Motor neuron (in vitro differentiated cells): ENCODE measurements at places on chromosomes 2 and 18.

- ATAC-seq, result no peak
Observed at GRCh38 chr2:145939949-145940348, 1420.0 kb upstream of the ZEB2 start.

DNA sequence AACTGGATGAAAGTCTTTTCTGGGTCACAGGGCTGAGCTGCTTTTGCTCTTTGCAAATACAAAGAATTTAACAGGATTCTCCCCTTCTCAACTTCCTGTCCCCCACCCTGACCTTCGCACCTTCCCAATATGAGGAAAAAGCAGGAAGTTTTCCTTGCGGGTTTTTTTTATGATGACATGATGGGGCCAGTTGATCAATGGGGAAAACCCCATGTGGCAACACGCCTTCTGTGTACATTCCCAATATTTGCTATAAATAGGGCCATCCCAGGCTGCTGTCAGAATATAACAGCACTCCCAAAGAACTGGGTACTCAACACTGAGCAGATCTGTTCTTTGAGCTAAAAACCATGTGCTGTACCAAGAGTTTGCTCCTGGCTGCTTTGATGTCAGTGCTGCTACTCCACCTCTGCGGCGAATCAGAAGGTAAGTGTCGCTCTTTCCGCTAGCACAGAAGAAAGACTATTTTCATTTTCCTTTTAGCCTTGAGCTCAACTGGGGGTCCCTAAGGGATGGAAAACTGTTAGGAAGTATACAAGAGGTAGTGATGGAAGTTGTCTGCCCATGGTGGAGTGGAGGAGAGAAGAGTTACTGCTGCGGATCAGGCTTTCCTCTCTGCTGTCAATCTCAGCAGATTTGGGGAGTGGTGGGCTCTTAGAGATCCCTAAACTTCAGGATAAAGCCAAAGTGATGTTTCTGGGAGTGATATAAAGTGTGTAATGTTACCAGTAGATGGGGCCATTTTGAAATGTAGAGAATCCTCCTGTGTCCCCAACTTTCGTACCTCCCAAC, at the start of gene CCL20:
TSS of gene CCL20 (plus strand) at position 281 of the 792 bp plus-strand sequence. CDS start at position 351, 70 bp downstream.
- ATAC-seq, result no peak

DNA sequence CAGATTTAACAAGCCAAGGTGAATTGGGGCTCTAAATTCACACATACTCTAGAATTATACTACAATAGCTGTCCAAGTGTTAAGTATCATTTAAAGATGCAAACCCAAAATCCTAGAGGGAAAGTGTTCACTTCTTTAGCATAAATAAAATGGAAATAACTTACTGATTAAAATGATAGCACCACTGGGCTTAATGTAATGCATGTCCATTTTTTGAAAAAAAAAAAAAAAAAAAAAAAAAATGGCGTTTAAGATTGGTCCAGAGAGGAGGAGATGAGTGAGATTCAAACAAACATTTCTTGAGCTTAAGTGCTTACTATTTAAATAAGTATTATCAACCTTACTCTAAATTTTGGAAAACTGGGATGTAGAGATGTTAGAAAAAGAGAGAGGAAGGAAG, 251.5 kb upstream of the CWC22 start:
- ATAC-seq, result no peak

DNA sequence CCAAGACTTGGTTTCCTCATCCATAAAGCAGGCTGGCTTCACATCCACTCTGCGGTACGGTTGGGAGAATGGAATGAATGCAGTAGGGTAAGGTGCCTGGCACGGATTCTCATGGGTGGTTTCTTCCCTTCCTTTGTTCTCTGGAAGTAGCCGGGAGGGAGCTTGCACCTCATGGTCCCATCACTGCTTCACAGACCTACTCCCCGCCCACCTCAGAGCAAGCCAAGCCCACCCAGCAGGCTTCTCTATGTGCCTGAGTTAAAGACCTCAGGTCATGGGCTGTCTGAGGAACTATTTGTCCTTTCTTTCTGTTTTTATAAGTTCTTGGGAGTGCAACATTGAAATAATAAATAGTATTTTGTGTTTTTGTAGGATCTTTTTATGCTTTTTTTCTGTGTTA, 3.5 kb downstream of the DCDC2C start:
- ATAC-seq, result no peak

GRCh38 chr2:232894746-232895145, 24.7 kb downstream of the SNORC start:
- no peak for ATAC-seq

- no peak for ATAC-seq
Observed at GRCh38 chr18:44871771-44872170, 191.1 kb downstream of the SETBP1 start.

DNA sequence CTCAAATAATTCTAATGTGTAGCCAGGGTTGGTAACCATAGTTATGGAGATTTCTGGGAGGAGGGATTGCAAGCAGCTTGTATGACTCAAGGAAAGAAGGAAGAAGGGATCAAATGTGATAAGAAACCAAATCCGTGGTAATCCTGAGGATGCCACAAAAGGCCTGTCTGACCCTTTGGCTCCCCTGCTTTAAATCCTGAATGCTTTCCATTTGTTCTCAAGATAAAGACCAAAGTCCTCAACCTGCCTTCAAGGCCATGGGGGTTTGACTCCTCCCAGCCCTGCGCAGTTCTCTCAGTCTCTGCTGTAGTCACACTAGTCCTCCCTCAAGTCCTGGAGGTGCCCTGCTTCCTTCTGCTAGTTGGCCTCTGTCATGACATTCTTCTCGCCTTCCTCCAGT, 74.0 kb downstream of the SUMO1 start:
- no peak for ATAC-seq

DNA sequence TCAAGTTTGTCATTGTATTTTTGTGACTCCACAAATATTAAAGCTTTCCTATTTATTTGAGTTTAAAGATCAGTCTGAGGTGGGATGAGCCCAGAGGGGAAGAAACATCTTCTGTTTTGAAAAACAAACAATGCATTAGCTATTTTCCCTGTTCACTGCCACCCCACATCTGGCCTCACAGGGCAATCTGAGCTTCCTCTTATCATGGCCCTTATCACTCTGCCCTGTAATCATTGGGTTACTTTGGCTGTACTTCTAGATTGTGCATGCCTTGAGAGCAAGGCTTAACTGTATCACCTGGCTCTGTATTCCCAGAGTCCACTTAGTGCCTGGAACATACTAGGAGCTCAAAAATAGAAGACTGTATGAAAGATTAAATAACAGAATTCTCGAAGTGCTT, 241.6 kb upstream of the NT5C1B start:
- no peak for ATAC-seq

DNA sequence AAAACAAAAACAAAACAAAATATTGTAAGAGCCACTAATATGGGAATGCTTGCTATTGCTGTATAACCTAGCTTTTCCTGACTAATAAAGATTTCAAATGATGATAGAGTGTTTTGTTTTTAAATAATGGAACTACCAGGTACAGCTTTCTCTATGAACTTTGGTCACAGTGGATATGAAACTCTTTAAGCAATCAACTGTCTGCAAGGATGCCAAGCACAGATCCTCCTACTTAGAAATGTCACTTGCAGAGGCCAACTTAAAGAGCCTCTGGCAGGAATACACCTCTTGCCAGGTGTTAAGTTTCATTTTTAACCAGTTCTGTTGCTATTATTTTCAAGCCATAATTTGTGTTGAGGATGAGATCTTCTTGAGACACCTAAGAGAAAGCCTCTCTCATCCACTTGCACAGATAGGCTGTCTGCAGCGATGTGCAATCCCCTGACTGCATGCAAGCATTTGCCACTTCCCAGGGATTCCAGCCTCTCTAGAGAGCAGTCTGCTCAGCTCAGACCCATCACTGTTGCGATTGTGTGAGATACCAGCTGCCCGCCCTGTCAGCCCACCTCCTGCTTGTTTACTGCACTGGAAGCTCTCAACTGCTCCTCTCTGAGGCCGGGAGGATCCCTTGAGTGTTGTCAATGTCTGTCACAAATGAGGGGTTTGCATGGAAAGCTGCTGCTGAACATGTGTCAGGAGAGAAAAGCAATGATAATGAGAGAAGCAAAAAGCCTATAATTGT, 86.1 kb upstream of the SCG2 start:
- peak; percentile 91 for ATAC-seq

- ATAC-seq, result no peak
Observed at GRCh38 chr2:175312137-175312536, 130.6 kb upstream of the ATP5MC3 start.

GRCh38 chr2:206614811-206615210, 27.5 kb upstream of the FAM237A start:
- ATAC-seq, result no peak

GRCh38 chr2:55096586-55096985, 46.3 kb upstream of the RTN4 start:
- ATAC-seq, result no peak

- ATAC-seq, result no peak
Observed at GRCh38 chr18:22632191-22632590, 214.5 kb upstream of the CTAGE1 start.

GRCh38 chr2:71781695-71782228, 328.4 kb downstream of the DYSF start:
- ATAC-seq, result no peak

- ATAC-seq, result no peak
Observed at GRCh38 chr2:199797431-199798403, 53.3 kb downstream of the FTCDNL1 start.

GRCh38 chr18:58618822-58619595, 9.9 kb downstream of the ALPK2 start:
- peak; percentile 27 for ATAC-seq

- ATAC-seq, result no peak
Observed at GRCh38 chr2:164757934-164758695, 83.5 kb downstream of the COBLL1 start.

DNA sequence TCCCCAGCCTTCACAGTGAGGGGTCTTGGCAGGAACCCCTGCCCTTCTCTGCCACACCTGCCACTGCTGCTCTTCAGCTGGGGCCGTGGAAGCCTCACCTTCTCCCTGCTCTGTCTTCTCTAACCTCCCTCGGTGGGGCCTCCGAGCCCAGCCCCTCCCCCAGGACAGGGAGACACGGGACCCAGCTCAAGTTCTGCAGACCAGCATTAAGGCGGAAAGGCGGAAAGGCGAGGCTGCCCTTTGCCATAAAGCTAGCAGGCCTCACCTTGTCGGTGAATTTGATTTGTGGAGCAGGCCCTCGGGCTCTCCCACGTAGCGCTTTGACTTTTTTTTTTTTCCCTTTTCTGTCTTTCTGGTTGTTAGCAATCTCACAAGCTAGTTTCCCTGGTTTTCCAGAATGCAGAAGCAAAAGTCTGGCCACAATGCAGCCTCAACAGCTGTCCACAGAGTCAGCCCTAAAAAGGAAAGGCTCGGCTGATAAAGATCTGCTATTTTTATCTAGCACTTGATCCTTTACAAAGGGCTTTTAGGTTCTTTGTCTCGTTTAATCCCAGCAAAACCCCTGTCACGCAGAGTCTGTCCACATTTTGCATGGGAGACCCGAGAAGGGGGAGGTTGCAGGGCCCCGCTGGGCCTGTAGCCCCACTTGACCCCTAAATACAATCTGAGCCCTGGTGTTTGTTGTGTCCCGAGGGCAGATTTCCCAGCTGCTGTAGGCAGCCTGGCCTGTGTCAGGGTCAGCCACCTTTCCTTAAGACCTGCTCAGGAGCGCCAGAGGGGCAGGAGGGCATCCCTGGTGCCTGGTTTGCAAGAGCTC, 6.0 kb downstream of the ITM2C start:
- no peak for ATAC-seq

- no peak for ATAC-seq
Observed at GRCh38 chr2:69545477-69545932, 98.0 kb downstream of the AAK1 start.

- ATAC-seq, result peak; percentile 52
Observed at GRCh38 chr2:126891681-126892500, 6.8 kb upstream of the TEX51 start.

DNA sequence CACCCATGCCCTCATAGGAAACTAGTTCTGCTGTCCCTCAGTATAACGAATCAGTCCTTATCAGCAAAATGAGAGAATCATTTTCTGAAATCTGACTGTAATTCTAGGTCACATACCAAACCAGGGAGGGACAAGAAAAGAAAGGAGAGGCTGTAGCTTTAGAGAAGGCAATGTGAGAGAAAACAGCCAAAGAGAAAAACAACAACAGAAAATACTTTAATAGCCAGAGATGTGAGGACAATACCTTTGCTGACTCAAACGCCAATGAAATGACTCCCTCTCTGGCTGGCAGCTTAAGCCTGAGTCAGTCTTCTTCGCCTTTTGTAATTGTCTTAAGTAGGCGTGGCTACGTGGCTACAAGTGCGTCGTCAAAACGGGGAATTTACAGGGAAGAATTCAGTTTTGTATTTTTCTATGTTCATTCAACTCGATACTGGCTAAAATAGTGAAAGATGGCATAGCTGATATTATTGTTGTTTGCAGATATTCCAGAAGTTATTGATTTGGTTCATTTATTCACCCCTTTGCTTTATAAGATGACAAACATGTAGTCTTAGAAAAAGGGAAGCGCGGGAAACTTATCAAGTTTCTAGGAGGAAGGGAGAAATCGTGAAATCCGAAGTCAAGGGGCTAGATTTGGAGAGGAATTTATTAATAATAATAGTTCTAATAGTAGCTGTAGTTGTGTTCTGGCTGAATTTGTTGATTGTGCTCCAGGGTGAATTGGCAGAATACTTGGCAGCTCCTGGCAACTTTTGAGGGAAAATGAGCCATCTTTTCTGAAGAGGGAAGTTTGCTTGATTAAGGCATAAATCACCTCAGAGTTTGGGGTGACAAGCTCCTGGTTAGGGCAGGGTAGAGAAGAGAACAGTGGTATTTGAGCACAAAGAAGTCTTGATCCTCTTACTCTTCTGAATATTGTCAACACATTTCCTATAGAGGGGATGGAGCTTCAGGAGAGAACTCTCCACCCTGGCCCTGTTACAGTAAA, at the start of gene IL1A:
TSS of gene IL1A (minus strand) at position 295 of the 991 bp plus-strand sequence. CDS start 723 bp downstream, outside the sequence.
- ATAC-seq, result peak; percentile 81

DNA sequence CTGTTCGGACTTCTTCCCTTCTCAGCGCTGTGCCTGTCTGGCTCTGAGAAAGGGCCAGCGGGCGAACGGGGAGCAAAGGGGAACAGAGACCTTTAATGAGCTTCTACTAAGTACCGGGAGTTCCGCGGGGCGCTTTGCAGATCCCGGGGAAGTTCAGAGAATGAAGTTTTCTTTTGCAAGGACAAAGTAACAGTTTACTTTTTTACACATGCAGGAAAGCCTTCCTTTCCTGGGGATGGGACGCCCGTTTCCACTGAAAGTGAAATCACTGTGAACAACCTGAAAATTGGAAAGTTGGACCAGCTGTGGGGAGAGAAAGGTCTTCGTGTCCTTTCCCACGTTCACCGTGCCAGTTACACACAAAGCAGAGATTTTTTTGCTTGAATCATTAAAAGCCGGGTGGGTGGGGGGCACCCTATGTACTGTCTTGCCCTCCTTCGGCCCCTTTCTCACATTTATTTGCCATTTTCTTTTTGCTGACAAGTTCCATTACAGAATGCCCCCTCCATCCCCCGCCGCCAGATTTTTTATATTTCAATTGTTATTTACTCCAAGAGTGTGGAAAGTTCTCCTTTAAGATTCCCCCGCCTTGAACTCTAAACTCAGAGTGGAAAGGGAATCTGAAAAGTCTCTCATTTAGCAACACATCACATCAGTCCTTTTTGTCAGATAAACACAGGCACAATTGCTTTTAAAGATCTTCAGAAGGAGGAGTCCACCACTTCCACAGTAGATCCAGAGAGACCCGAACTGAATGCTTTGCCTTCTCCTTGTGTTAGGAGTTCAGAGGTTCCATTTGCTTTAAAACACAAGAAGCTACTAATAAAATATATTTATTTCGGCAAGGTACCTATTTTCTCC, 1.1 kb upstream of the FN1 start:
- ATAC-seq, result peak; percentile 4
